ENCODE measurements at places on chromosomes 2 and 18.

- no peak for DNase-seq
Observed at GRCh38 chr2:174227748-174228147, 20.6 kb downstream of the OLA1 start.

DNA sequence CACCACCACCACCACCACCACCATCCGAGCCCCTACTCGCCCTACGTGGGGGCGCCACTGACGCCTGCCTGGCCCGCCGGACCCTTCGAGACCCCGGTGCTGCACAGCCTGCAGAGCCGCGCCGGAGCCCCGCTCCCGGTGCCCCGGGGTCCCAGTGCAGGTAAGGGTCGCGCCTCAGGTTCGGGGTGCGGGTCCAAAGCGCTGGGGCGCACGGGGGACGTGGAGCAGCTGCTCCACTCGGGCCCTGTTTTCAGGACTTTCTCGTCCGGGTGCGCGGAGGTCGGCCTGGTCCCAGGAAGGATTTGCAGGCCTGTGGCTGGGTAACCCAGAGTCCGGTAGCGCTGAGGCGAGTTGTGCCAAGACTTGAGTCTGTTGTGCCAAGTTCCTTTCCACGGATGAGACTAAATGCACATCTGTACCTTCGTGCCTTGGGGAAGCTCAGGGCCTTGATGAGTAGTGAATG, 2.8 kb downstream of the GATA6 start:
- no peak for DNase-seq

DNA sequence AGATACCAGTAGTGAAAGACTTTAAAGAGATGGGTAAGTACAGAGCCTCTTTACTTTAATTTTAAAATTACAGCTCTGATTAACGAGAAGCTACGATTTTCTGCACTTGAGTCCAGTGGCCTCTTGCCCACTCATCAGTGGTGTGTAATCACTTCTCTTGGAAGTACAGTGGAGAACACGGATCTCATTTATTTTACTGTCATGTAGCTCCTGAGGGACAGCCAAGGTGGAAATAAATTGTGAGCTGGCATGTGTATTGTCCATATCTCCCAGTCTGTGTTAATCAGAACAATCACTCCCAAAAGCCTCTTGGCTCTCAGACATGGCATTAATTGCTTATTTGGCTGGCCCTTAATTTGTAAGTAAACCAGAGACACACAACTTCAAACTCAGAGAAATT, 69.4 kb downstream of the LOXHD1 start:
- DNase-seq = no peak

DNA sequence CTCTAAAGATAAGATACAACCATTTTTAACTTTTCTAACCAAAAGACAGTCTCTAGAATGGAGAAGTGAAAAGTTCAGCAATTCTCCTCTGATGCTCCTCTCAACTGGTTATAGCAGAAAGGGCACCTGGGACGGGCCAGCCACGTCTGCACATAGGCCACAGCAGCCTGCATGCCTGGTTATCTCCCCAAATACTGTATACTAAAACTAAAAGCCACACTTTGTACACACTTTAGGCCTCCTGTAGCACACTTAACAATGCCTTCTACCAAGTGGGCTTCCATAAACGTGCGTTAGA, 179.1 kb downstream of the ANKRD44 start:
- no peak for DNase-seq

- no peak for DNase-seq
Observed at GRCh38 chr18:63111671-63112402, 207.7 kb downstream of the BCL2 start.

GRCh38 chr2:205337274-205337673, 345.0 kb upstream of the NRP2 start:
- DNase-seq = no peak

GRCh38 chr18:32595832-32596231, 125.2 kb upstream of the GAREM1 start:
- no peak for DNase-seq

DNA sequence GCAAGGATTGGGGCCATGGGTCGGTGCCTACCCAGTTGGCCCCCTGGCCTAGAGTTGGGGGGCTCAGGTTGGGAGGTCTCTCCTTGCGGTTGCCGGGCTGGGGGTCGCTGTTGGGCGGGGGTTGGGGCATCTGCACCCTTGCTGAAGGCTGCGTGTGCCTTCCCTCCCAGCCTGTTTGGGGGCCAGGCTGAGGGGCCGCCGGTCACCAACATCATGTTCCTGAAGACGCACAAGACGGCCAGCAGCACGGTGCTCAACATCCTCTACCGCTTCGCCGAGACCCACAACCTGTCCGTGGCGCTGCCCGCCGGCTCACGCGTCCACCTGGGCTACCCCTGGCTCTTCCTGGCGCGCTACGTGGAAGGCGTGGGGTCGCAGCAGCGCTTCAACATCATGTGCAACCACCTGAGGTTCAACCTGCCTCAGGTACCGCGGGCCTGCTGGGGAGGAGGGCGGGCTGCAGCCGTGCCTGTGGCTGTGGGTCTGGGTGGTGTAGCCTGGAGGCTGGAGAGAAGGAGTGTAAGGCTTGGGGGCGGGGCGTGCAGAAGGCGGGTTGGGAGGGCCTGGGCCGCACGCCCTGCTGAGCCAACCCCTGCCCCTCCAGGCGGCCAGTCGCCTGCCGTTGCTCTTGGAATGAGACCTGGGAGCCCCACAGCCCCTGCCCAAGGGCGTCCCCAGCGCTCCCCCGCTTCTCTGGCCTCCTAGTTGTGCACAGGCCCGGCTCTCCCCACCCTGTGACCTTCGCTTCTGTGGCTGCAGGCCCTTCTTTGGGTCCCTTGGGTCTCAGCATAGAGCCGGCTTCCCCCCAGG, 7.2 kb upstream of the NEU4 start:
- DNase-seq = no peak

- no peak for DNase-seq
Observed at GRCh38 chr2:105127289-105127915, 89.5 kb downstream of the MRPS9 start.

GRCh38 chr2:196330645-196331044, 159.3 kb upstream of the STK17B start:
- no peak for DNase-seq

GRCh38 chr2:60629801-60630385, 76.4 kb upstream of the BCL11A start:
- no peak for DNase-seq

DNA sequence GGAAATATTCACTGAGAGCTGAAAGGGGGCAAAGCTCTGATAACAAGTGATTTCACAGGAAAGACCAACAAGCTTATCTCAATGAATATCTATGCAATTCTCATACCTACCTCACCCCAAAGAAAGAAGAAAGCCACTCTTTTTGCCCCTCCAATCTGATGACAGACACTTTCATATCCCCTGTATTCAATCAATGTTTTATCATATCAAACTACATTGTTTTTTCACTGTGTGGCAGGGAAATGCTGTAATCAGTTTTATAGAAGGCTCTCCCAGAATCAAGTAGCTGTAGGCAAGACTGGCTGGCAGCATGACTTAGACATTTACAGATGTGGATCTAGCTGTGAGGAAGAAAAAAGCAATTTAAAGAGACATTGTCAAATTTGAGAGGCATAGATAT, 81.3 kb upstream of the PIK3C3 start:
- DNase-seq = no peak

- no peak for DNase-seq
Observed at GRCh38 chr18:2360861-2361260, 210.4 kb downstream of the METTL4 start.

DNA sequence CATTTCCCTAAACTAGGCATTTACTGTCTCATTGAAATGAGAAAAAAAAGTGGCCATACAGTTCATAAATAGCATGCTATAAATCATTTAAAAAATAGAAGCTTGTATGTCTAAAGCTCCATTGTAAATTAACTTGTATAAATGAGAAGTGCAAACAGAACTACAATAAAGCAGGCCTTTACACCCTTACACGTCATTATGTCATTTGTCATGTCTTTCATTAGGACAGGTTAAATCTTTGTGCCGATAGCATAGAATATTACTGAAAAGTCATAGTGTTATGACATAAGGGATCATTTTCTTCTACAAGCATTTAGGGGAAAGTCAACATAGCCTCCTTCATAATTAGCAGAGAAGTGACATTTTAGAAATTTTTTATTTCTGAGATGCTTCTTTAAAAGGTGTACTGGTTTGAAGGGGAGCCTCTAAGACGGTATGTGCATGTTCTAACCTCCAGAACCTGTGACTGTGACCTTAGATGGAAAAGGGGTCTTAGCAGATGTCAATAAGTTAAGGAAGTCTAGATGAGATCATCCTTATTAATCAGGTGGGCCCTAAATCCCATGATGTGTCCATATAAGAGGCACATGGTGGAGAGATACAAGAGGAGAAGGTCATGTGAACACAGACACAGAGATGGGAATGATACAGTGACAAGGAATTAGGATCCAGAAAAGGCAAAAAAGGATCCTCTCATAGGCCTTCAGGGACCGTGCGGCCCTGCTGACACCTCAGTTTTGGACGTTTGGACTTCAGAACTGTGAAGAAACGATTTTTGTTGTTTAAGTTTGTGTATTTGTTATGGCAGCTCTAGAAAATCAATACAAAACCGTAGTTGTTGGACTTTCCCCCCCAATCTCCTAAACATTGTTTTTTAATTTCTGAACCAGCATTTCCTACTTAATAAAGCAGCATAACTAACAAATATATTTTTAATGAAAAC, 863.7 kb downstream of the MBD2 start:
- no peak for DNase-seq

GRCh38 chr2:153866595-153866994, 5.1 kb upstream of the GALNT13 start:
- DNase-seq = no peak

GRCh38 chr2:229996320-229996719, 72.4 kb downstream of the SLC16A14 start:
- no peak for DNase-seq

GRCh38 chr2:230976671-230977171, 19.2 kb upstream of the SPATA3 start:
- DNase-seq = no peak

DNA sequence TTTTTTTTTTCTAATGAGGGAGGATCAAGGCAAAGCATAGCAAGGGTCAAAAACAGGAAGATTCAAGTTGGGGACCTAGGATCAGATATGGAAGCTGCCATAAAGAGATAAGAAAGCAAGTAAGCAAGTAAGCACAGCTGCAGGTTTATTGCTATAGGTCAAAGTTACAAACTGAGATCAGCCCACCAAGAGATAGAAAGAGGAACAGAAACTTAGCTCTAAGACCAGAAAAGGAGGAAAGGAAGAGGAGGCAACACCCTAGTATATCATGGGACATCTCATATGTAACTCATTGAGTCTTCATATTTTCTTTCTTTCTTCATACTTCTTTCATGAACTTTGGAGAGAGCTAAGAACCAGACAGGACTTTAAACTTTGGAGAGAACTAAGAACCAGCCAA, 295.9 kb upstream of the CRIM1 start:
- DNase-seq = no peak

- DNase-seq = no peak
Observed at GRCh38 chr2:223877721-223878410, 40.5 kb upstream of the AP1S3 start.

DNA sequence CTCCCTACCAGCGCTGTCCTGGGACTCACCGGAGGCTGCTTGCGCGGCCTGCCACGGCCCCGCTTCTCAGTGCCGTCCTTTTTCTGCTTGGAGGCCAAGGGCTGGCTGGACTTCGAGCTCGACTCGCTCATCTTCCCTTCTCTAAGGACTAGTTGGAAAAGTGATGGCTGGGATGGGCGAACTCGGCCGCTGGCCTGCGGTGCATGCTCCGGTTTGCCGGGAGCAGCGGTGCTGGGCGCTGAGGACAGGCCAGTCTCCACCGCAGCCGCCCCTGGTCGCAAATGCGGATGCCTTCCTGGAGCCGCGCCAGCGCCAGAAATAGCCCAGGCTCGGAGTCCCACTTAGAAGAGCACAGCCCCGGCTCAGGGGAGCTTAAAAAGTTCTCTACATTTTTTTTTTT, 3.1 kb downstream of the C2orf81 start:
- DNase-seq = no peak

DNA sequence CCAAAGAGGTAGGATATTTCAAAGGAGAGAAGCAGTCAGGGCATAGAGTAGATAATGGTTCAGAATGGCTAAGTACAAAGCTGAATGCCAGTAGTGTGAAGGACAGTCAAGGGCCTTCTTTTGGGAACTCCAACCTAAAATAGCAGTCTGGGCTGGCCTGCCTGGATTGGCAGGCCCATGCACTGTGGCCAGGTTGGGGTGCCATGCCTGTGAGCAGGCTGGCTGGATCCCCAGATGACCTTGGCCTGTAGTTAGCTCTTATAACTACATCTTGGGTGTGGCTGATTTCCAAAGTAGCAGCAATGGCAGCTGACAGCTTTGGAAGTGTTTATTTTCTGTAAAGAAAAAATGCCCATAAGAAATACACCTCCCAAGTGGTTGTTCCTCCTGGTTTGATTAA, 51.5 kb upstream of the ITGB6 start:
- DNase-seq = no peak

DNA sequence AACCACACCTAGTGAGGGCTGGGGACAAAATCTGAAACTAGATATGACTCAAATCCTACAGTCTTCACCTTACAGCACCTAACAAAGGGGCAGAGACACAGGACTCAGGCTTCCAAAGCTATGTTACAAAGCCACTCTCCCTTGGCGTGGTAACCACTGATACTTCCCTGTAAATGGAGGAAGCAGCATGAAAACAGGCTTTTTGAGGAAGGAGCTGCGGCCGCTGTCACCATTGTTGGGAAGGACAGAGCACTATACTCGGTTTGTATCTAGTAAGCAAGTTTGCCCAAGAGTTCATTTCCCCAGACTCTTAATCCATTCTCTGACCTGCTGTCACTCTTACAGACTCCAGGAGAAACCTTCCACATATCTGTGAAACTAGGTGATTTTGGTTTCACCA, 60.3 kb downstream of the LONRF2 start:
- no peak for DNase-seq

DNA sequence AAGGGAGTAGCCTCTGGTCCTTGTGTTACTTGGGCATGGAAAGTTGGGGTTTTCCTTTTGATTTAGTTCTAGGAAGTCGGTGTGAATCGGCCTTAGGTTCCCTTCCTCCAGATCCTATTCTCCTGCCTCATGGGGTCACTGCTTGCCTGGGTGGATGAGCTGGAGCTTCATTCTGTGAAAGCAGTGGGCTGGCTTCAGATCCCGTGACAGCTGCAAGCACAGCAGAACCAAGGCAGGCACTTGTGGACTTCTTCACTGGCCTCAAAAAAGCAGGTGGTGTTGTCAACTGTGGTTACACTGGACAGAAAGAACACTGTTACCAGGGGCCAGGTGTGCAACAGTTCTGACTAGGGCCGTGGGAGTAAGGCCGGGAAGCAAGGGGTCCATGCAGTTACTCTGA, 243.4 kb downstream of the LDLRAD4 start:
- no peak for DNase-seq

Measured in cerebellar nuclear complex (tissue), 1 donor.